ENCODE measurements at places on chromosomes 16 and 17.
A peak's percentile ranks its signal among the peaks of the same experiment; 100 is the strongest.

DNA sequence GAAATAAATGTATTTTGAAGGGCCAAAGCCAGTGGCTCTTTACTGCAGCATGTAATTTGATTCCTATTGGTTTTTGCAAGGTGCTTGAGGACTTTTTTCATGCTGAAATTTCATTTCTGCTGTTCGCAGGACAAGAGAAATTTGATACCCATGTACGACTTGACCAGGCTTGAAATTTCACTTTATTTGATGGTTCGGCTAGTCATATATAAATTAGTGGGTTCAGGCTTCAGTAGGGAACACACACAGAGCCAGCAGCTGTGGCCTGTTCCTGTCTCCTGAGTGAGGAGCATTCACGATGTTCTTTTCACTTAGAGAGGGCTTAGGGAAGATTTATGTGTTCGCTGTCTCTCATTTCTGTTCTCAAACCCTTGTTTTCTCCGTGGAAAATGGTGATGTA, 258.4 kb upstream of the CACNG5 start:
- DNase-seq: no peak

- DNase-seq: peak; percentile 86
These were observed 12.8 kb downstream of the EVPL start for GRCh38 chr17:76014100-76014924.

DNA sequence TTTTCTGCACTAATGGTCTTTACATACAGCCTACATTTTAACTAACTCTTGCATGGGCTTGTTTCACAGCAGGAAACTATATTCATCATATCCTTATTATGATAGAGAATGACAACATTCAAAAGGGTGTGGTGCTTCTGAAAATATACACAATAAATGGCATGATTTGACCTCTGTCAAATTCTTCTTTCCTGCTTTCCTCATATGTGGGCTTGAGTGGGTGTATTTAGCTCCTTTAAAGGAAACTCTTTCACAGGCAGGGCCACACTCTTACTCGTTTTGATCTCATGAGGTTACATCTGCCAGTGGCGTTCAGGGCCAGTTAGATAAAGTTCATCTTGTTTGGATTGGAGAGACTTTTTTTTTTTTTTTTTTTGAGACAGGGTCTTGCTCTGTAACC, 6.1 kb downstream of the SLC35G3 start:
- no peak for DNase-seq

DNA sequence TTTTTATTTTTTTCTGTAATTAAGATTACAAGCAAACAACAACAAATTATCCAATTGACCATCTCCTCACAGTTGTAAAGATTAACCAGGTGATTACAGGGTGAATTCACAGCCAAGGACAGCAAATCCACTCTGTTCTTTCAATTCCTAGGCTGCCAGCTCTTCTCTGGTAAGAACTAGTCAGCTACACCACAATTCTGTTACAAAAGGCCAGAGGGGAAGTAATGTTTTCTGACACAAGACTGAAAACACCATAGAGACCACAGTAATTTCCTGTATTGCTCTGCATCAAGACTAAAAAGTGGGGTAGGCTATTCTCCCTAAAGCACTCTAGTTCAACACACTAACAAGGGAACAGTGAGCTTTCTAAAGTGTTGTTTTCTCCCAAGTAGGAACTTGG, 10.6 kb downstream of the CA10 start:
- no peak for DNase-seq

- peak; percentile 72 for DNase-seq
These were observed 6.4 kb upstream of the GGT6 start for GRCh38 chr17:4566785-4567184.

DNA sequence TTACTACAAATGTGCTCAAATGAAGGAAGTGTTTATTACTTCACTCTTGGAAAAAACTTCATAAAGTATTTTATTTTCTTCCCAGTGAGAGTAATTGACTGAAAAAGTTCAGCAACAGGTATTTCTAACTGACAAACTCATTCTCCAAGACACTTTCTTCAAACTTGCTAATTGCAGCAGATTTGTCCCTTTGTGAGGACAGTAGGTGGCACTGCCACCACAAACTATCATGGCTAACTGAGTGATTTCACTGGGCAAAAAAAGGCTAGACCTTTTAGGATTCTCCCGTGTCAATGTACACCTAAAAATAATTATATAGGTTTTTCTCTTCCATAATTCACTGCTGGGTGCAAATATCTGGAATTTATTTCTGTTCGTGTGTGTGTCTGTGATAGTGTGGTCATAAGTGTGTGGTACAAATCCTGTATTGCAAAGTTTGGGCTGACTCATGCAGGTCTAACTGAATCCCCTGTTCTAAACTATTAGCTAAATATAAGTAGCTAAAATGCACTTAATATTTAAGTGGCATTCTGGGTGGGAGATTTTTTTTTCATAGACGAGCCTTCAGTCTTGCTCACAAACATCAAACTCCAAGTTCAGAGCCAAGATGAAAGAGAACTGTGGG, 3.9 kb downstream of the HS3ST3A1 start:
- peak; percentile 4 for DNase-seq

DNA sequence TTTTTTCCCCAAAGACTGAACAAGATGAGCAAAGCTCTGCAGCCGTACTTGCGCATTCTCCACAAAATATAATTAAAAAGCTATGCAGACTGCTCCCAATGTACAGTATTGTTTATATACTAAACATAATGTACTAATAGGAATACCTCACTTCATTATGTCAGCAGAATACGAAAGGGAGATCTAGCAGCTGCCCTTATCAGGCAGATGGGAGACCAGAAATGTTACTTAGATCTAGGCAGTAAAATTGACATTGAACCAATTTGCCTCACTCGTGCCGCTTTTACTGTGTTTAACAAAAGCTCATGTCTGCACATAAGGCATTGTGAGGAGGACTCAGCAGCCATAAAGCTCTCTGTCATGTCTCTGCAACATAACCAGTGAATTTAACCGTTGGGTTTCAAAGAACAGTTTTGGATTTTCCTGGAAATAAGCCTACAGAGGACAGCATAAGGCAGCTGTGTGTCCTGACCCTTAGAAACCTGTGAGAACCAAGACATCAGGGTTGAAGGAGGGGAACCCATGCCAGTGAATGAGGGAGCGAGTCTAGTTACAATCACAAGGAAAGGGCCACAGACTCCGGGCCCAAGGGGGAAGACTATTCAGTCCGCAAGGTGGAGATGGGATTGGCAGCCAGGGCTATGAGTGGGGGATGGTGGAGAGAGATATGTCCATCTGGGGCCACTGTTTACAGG, 71.4 kb downstream of the GNAO1 start:
- DNase-seq: no peak

- DNase-seq: no peak
These were observed 7.8 kb downstream of the HIC1 start for GRCh38 chr17:2062571-2063183.

- no peak for DNase-seq
These were observed 153.7 kb downstream of the CYB561 start for GRCh38 chr17:63292421-63292820.

DNA sequence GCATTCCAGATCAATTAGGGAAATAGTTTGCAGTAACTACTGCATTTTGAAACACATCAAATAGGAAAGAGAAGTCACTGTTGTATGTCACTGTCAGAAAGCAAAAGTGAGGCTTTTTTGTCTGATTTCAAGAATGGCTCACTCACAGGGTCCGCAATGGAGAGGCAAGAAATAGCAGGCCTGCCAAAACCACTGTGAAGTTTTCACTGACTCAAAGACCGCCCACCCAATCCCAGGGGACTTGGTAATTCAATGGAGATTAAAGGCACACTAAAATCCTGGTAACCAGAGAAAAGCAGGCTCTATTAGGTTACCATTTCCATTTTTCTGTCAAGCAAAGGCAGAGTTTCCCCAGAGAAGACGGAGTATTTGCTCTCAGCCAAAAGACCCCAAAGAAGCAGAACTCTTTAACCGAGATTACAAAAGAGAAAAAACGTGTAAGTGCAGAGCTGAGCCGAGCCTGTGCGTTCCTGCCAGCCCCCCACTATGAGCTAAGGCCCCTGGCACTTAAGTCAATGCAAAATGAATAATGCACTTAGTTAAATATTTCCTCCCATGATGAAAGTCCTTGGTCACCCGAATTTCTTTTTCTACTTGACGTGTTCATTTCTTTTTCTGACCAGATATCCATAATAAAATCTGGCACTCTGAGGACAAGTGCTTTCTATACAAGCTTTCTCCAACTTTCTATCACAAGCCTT, 57.0 kb downstream of the FOXL1 start:
- DNase-seq: no peak

DNA sequence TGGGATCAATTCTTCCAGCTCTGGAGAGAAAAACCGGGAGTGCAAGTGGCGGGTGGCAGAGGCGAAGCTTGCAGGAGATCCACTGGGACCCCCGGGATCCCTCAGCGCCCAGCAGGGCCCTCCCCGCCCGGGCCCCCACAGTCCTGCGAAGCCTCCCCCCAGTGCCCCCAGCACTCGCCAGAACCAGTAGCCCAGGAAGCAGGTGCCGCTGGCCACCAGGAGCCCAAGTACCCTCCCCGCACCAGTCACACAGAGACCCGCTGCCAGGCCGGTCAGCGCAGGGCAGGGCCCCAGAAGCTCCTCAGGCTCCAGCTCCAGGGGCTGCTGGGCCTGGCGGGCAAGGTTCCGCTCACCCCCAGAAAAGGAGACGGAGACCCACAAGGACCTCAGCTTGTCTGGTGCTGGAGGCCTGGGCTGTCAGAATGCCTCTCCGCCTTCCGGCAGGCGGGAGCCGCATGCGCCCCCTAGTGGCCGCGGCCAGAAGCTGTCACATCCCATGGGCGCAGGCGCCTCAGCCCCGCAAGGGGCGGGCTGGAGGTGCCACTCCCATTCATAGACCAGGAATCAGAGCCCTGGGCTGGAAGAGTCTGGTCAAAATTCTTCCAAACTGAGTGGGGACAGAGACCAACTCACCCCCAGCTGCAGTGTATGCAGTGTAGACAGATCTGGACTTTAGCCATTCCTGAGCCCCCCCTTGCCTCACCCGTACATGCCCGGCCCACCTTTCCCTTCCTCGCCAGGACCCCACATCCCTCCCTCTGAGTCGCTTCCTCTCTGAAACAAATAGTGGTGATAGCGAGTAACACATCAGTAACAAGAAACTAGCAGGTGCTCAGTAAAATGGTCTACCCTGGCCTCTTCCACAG, 1002.3 kb downstream of the KCNJ18 start:
- no peak for DNase-seq

GRCh38 chr16:49337814-49338350, 35.7 kb upstream of the C16orf78 start:
- DNase-seq: no peak

DNA sequence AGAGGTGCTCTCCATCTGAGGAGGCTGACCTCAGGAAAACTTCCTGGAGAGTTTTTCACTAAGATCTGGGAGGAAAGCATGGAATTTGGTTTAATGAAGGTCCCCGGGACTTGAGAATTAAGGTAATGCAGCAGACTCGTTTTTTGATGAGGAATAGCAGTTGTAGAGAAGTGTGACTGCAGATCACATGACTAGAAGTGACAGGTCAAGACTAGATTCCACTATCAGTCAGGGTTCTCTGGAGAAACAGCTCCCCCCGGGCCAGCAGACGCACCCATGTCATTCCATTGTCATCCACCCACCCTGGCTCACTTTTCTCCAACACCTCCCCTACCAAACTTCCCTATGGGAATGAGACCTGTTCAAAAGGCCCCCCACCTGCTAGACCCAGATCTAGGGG, 1.9 kb upstream of the DHRS13 start:
- DNase-seq: no peak

GRCh38 chr17:751269-752001, 629 bp downstream of the GEMIN4 start:
- peak; percentile 71 for DNase-seq

DNA sequence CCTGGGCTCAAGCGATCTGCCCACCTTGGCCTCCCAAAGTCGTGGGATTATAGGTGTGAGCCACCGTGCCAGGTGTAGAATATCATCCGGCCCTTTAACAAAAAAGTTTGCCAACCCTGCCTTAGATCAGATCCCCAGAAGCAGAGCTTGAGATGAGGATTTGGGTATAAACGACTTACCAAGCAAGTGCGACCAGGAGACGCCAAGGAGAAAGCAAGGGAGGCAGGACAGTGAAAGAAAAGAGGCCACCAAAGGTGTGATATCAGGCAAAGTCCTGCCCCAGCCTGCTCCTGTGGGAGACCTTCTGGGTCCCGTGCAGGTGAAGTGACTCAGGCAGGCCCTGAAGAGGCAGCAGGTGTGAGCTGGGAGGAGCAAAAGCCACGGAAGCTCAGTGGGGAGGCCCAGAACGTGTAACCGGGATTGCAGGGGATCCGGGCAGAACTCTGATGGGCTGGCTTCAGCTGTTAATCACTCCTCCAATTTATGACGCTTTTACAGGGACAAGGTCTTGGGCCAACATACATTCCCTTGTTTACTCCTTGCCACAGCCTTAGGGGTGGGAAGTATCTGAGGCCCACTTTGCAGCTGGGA, 14.1 kb upstream of the CALB2 start:
- no peak for DNase-seq

- DNase-seq: no peak
These were observed 767 bp downstream of the ATP2C2 start for GRCh38 chr16:84369105-84369504.

DNA sequence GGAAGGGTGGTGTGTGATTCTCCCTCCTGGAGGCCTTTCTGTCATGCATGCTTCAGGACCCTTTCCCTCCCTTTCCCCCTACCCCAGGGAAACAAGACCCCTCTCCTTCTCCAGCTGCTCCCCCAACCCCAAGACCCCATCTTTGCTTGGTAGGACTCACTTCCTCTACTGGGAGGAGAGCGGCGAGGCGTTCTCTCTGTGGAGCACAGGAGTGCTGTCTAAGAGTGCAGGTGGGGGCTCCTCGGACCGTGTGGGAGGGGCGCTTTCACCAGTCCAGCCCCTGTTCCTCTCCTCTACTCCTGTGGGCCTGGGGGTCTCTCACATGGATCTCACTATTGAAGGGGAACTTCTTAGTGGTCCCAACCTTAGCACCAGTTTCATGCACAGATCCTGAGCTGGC, 456.1 kb upstream of the ASIC2 start:
- DNase-seq: no peak

- peak; percentile 46 for DNase-seq
These were observed 51.8 kb downstream of the SMPD3 start for GRCh38 chr16:68396481-68396880.

GRCh38 chr17:81489012-81489997, 23.3 kb downstream of the ACTG1 start:
- DNase-seq: no peak

- no peak for DNase-seq
These were observed 4.2 kb downstream of the HID1 start for GRCh38 chr17:74968361-74968780.

Data from germinal center (tissue), 1 donor.